ENCODE measurements at places on chromosomes 3 and 15.

GRCh38 chr3:109803274-109803673 lies 465.9 kb upstream of the DPPA4 start:
- no peak for DNase-seq

GRCh38 chr3:32340611-32341365 lies 50.9 kb upstream of the CMTM7 start:
- no peak for DNase-seq

DNA sequence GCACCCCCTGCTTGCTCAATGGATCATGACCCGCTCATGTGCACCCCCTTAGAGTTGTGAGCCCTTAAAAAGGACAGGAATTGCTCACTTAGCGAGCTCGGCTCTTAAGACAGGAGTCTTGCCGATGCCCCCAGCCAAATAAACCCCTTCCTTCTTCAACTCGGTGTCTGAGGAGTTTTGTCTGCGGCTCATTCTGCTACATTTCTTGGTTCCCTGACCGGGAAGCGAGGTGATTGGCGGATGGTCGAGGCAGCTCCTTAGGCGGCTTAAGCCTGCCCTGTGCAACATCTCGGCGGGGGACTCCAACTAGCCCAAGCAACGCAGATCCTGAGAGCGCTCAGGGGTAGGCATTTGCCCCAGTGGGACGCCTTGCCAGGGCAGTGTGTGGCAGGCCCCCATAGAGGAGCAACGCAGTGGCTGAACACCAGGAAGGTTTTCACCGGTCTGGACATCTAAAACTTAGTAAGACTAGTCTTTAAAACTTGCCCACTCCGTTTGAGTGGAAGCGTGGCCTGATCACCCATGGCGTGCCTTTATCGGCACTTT lies 9.5 kb downstream of the SLCO2A1 start:
- DNase-seq, result no peak

DNA sequence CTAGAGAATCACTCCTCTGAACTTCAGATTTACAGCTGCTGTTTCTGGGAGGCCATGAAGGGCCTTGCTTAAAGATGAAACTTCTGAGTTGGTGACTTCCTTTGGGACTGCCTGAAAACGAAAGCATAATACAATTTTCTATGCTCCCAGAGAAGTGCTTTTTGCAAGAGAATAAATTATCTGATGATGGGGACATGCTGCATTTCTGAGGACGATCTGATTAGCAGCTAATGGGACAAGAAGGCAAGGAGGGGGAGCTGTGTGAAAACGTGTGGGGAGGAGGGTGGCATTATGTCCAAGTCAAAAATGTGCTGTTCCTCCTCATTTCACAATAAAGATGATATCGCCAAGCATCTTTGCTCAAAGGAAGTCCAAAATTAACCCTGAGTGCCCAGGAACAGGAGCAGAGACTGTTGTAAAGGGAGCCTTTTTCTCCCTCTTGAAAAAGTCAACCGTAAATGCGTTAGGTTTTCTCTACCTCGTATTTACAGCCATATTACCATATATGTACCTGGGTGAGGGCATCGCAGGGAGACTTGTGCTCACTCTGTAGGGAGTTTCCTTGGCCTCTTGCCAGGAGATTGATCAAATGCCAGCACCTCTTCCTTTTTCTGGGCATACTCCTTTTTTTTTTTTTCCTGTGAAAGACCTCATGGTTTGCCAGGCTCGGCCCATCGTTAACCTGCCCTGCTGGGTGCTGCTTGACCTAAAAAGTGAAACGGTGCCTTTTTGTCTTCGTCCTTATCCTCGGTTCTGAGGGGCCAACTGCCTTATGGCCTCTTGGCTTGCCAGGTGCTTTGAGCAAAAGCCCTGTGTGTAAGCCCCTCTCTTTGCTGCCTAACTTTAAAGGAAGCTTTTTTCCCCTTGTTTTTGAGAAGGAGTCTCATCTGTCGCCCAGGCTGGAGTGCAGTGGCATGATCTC lies 11.5 kb downstream of the ITPR1 start:
- DNase-seq, result peak; percentile 70

DNA sequence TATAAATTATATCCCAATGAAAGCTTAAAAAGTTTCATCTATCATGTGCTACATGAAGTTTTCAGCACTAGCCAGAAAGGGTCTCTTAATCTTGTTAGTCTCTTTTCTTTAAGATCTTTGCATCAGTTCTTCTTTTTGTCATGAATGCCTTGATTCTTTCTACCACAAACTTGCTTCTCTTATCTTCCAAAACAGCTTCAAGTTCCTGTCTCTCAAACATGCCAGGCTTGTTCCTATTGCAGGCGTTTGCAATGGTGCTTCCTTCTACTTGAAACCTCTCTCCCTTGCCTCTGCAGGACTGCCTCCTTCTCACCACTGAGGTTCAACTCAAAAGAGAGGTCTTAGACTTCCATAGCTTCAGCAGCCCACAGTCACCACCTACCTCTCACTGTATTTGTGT lies 104.3 kb upstream of the FRMD4B start:
- DNase-seq, result no peak

DNA sequence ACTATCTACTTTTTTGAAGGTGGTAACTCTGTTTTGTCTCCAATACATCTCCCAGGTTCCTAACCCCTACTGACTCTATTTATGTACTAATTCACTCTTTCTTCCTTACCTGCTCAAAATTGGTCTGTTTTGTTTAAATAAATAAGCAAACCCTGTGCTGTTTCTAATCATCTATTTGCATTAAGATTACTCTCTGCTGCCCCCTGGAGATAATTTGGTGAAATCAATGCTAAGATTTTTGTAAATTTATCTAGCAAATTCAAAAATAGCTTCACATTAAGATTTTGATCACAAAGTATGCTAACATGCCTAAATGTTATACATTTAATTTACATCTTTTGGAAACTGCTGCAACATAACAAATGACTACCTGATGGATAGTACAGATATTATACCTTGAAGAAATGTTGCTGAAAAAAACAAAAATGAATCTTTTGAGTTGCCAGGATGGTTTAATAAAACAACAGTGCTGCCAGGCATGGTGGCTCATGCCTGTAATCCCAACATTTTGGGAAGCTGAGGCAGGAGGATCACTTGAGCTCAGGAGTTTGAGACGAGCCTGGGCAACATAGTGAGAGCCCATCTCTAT lies 4.4 kb upstream of the CD200R1 start:
- no peak for DNase-seq

DNA sequence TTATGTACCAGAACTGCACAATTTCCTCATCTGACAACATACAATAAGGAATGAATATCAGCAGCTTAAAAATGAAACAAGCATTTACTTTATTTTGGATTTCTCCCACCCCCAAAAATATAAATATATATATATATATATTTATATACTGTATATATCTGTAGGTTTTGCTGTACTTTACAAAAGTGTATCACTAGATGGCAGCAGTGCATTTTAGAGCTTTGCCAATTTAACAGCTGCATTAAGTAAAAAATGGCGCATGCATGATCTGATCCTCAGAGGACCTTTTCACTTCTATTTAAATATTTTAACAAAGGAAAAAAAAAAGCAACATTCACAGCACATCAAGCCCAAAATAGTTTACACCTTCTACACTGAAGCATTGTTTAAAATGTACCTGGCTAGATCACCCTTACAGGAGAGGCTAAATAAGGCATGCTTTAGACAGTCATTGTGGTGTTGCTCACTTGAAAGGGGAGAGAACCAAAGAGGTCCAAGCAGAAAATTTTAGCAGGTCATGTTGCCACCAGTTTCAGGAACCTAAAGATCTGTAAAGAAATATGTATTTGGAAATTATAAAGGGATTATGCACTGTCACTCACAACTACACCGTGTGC lies 72.6 kb downstream of the NPTN start:
- DNase-seq, result peak; percentile 59

- DNase-seq, result no peak
These were observed 221.5 kb downstream of the POLQ start for GRCh38 chr3:121324320-121324719.

GRCh38 chr3:7346364-7346763 lies 485.4 kb downstream of the GRM7 start:
- DNase-seq, result no peak

DNA sequence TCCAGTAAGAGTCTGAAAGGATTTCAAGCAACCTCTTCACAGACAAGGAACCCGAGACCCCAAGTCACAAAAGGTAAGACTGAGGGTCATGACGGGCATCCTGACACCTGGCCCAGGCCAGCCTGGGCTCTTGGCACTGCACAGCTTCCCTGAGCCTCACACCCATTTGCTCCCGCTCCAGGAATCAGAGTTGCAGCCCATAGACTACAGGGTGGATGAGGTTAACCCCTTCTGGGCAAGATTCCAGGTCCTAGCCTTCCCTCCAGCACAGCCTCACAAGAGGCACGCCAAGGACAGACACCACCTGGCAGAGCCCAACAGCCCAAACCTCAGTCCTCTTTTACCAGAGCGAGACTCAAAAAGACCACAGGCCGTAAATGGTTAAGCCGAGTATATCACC lies 36.2 kb downstream of the RBPMS2 start:
- DNase-seq, result no peak

GRCh38 chr3:195746346-195746745 lies 25.6 kb downstream of the MUC20 start:
- no peak for DNase-seq

- DNase-seq, result no peak
These were observed 40.6 kb upstream of the RBMS3 start for GRCh38 chr3:29240248-29240647.

DNA sequence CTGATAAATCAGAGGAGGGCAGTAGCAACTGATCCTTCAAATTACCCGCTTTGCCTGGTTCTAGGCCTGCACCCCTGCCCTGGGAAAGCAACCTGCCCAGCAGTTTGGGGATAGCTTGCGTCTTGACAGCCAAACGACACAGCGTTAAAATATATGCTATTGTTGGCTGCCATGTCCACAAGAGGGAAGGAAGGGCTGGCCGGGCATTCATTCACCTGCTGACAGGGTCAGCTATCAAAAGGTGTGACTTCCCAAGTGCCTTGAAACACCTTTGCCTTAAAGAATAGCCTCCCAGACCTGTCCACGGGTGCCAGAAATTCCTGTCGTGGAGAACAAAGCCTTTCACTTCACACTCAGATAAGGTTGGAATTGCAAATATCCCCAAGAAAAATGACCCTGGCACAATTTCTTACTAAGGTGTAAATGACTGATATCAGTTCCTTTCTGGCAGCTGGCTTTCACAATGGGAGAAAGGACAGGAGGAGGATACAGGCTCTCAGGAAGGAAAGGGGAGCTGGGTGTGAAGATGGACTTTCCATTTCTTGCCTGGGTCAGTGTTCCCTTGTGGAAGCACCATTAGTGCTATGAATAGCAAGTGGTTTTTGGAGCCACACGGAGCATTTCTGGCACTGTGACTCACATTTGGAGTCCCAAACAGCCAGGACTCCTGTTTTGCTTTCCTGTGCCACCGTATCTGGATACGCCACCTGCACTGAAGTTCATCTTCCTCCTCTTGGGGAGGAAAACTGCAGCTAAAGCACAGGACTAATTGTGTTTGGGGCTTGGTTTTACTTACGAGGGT lies 19.2 kb downstream of the ALDH1A3 start:
- DNase-seq, result no peak

- DNase-seq, result no peak
These were observed 124.2 kb upstream of the ADPGK start for GRCh38 chr15:72907733-72908132.

GRCh38 chr15:25892126-25892525 lies 29.0 kb upstream of the ATP10A start:
- no peak for DNase-seq

DNA sequence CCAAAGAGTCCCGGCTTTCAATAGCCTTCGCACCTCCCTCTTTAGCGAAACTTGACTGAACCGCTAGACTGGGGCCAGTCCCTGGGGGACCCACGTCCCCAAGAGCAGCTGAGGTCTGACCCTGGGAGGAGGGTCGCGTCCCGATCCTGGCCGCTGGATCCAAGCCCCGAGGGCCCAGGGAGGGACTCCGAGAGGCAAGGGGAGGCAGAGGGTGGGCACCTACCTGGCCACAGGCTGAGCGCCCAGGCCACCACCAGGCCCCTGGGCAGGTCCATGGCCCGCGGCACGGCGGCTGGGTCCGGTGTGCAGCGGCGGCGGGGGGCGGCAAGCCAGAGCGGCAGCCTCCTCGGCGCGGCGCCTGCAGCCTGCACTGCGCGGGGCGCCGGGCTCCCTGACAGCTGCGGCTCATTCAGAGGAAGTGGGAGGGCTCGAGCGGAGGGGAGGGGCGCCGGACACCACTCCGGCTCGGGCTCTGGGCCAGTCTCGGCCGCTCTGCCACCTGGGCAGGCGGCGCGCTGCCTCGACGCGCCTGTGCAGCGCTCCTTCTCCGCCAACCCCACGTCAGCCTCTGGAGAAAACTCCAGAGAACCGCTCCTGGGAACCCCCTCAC lies at the start of gene ITGA11:
ITGA11 (minus strand) TSS at position 372 of the 610 bp plus-strand sequence; CDS start at position 275, 97 bp downstream.
- no peak for DNase-seq

DNA sequence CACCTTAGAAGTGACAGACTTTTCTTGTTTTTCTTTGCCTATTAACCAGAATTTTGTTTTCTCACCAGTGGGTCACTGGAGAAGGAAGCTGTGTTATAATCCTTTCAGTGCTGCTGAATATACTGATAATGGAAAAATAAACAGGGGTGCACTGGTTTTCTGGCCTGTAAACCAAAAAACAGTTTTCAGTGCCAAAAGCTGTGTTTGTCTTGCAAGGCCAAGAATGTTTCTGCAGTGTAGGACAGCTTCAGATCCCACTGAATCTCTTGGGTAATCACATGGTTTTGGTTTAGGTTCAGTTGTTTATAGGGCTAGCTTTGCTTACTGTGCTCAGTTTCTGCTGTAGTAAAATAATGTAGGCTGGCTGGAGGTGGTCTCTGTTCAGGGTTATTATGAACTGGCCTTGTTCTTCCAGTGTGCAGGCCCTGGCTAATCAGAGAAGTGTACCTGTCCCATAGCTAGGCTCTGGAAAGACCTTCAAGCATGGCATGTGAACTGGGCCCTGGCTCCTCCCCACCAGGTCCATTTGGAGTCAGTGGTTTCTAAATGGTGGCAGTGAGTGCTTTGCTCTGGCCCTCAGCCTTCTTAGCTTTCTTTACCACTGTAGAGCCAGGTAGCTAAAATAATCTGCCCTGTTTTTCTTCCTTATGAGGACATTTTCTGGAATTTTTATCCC lies 18.7 kb downstream of the PDE8A start:
- DNase-seq, result no peak

DNA sequence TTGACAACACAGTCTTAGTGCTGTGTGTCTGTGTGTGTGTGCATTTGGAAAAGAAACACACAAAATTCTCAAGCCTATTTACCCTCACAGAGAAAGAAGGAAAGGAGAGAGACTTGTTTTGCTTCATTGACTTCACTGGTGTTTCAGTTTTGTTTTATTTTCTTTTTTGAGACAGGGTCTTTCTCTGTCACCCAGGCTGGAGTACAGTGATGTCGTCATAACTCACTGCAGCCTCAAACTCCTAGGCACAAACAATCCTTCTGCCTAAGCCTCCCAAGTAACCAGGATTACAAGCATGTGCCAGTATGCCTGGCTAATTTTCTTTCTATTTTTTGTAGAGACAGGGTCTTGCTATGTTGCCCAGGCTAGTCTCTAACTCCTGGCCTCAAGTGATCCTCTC lies 636.9 kb downstream of the TAFA4 start:
- DNase-seq, result no peak

GRCh38 chr15:95293456-95294031 lies 1037.0 kb upstream of the NR2F2 start:
- no peak for DNase-seq

- DNase-seq, result no peak
These were observed 22.2 kb upstream of the CMTM8 start for GRCh38 chr3:32216172-32216783.
